ENCODE measurements at places on chromosomes 4 and X.
A peak's percentile ranks its signal among the peaks of the same experiment; 100 is the strongest.

DNA sequence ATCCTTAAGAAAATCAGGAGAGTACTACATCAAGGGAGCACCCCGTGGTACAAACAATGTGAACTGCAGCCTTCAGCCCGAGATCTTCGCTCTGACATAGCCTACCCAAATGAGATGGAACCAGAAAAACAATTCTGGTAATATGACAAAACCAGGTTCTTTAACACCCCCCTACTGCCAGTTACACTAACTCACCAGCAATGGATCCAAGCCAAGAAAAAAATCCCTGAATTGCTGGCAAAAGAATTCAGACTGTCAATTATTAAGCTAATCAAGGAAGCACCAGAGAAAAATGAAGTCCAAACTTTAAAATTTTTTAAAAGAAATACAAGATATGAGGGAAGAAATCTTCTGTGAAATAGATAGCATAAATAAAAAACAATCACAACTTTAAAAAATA lies 101.7 kb upstream of the KLF8 start:
- DNase-seq = no peak

DNA sequence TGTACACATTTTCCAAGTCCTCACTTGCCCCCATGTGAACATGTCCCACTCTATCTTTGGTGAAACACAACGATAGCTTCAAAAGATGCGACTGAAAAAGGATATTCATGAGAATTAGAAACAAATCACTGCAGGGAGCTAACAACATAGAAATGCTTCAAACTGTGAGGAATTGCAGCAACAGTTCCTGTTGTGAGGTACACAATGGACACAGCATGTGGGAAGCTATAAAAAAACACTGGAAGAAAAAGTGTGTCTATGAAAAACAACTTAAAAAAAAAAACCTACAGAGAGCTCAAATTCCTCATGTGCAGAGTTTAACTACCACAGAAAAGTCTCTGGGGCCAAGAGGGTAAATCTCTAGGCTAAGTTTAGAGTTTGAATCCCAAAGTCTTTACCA lies 51.6 kb upstream of the BLTP1 start:
- DNase-seq = no peak

DNA sequence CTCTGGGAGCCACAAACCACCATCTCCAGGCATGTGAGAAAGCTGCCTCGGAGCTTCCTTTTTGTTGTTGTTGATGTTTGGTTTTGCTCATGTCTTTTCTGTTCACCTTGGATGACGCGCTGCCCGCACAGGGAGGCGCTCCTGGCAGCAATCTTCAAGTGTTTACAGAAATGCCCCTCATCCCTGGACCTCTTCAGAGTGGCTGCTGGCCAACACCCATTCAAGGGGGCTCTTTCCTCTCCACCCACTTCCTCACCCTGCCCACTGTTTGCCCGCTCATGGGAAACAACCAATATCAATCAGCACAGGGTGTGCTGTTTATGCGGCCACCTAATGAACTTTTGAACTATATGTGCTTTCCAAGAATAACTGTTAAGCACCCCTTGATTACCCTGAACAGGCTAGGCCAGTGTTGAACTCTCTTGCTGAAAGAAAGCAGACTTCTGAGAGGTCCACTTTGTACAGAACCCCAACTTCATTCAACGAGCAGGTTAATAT lies 355.1 kb upstream of the CLNK start:
- no peak for DNase-seq

DNA sequence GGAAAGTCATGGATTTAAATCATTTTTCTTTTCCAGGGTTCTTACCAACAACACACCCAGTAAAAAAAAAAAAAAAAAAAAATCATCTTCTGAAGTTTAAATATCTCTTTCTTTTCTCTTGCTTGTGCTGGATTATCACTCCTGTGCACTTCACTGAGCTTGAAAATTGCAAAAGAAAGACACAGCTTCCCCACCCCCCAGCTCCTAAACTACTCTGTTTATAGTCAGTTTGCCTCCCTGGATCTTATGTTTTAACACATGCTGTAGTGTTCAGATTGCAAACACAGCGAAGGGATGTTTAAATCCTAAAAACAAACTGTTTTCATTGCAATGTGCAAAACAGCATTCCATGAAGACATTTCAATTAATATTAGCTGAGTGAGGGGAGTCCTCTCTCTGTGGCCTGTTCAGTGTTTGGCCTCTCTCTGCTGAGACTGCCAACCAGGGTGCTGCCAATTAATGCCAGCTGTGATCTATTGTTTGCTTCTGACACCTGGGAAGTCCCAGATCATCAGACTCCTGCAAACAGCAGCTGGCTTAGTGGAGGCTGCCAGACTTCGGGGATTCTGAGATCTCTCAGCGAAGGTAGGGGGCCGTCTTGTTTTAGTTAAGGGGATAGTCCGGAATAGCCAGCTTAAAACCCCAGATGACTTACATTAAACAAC lies 171.1 kb upstream of the PITX2 start:
- DNase-seq = no peak

GRCh38 chr4:124018383-124019317 lies 622.1 kb downstream of the SPRY1 start:
- peak; percentile 3 for DNase-seq

- DNase-seq = no peak
These were observed 1454.8 kb downstream of the RPA4 start for GRCh38 chrX:98338544-98338943.

DNA sequence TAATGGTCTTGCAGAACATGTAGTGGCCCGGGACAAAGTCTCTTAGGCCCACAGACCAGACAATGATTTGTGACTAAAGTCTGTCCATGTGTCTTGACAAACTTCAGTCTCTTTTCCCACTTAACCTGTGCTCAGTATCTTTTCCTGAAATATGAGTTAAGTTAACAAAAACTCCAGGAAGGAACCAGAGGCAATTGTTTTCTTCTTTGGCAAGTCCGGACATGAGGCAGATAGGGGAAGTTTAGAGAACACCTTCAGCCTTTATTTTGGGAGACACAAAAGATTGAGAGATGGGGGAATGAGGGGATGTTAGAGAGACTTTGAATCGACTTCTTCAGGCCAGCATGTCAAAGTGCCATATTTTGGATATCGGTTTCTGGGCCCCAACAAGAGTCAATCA lies 80.2 kb upstream of the FRMPD4 start:
- DNase-seq = no peak

- no peak for DNase-seq
These were observed 204.0 kb downstream of the ADAMTS3 start for GRCh38 chr4:72365016-72365415.

- no peak for DNase-seq
These were observed 52.7 kb upstream of the NEIL3 start for GRCh38 chr4:177256950-177257349.

DNA sequence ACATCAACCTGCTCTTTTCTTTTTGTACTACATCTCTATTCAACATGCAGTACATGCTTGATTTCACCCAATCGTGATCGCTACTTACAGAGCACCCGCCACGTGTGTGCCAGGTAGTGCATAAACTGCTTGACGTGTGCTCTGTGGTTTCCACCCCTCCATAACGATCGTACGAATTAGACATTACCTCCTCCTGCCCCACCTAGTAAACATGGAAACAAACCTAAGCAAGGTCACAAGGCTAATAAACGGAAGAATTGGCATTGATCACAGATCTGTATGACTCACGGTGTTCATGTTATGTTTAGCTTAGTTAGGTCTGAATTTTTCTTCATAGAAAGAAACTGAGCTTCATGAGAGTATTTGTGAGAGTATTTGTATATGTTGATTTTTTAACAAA lies 64.1 kb downstream of the STX18 start:
- no peak for DNase-seq

DNA sequence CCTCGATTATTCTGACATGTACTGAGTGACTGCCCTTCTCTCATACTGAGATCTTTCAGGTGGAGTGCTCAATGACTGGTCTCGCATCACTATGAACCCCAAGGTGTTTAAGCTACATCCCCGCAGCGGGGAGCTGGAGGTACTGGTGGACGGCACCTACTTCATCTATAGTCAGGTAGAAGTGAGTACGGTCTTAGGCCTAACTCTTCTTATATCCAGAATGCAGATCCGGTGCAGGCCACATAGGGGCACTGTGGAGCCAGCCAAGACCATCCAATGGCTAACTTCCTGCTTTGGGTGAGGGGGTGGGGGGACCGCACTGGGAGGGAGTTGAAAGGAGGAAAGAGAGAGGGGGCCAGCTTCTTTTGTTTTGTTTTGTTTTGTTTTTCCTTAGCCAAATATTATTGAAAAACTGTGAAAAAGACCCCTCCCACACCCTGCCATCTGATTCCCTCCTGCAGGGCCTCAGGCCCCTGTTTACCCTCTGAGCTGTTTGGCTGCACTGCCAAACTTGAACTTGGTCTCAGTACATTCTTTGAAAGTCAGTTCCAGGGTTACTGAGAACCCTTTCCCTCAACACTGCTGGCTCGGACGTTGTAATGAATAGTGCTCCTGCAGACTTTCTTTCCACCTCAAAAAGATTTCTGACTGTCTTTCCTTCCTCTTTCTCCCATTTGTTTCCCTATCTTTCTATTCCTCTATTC lies 16.2 kb downstream of the AWAT2 start:
- peak; percentile 45 for DNase-seq

DNA sequence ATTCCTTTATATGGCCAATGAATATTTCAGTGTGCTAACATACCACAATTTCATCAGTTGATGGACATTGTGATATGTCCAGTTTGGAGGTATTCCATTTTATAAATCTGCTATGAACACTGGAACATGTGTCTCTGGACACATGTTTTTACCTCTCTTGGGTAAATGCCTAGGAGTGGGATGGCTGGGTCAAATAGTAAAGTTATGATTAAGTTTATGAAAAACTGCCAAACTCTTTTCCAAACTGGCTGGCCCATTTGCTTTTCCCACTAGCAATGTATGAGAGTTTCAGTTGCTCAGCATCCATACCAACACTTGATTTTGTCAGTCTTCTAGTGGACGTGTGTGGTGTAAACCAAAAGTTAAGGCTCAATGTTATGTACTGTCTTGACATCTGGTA lies 40.5 kb downstream of the CEP44 start:
- DNase-seq = no peak
